ENCODE measurements at places on chromosomes 16 and 17. TPM values are rescaled to one million over a fixed set of nuclear protein-coding genes. Genes with fewer than 3 reads are reported as not detected.

The CCR7 gene
- total RNA-seq, result 571 TPM

The FAM171A2 gene
- 1.5 TPM for total RNA-seq

DNA sequence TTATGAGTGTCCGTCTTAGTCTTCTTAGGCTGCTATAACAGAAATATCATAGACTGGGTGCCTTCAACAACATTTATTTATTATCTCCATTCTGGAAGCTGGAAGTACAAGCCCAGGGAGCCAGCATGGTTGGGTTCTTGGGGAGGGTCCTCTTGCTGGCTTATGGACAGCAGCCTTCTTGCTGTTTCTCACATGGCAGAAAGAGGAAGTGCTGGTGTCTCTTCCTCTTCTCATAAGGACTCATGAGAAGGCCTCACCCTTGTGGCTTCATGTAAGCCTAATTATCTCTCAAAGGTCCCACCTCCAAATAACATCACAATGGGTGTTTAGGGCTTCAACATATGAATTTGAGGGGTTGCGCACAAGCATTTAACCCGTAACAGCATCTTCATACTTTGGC, 207.0 kb upstream of the COX10 start:
- no peak overlapping the region for H3K27ac ChIP-seq
- H3K4me3 ChIP-seq, result no peak overlapping the region
- peaks cover 9% of the 10 kb centered on the region for H3K36me3 ChIP-seq
- peaks cover 6% of the 10 kb centered on the region for H3K4me1 ChIP-seq
- no peaks in the 10 kb centered on the region for H3K27me3 ChIP-seq
- no peak for DNase-seq

DNA sequence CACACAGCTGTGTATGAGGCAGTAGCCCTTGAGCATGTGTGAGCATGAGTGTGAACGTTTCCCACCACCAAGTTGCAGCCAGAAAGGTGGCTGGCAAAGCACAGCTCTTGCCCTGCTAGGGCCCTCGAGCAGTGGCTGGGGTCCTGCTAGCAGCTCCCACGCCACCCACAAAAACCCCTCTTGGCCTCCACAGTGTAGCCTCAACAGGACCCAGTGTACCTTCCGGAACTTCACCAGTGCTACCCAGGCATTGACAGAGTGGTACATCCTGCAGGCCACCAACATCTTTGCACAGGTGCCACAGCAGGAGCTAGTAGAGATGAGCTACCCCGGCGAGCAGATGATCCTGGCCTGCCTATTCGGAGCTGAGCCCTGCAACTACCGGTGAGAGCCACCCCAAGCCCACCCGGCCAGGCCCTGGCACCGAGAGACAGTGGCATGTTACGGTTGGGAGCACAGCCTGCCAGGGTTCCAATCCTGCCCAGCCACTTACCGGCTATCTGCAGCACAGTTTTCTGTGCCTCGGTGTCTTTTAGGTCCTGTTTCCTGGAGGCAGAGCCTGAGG, 53.1 kb downstream of the SCNN1B start:
- H3K27ac ChIP-seq, result no peak overlapping the region
- no peak overlapping the region for H3K4me3 ChIP-seq
- DNase-seq, result no peak
- H3K4me1 ChIP-seq, result no peaks in the 10 kb centered on the region

The NOG gene
- 108 TPM for total RNA-seq

DNA sequence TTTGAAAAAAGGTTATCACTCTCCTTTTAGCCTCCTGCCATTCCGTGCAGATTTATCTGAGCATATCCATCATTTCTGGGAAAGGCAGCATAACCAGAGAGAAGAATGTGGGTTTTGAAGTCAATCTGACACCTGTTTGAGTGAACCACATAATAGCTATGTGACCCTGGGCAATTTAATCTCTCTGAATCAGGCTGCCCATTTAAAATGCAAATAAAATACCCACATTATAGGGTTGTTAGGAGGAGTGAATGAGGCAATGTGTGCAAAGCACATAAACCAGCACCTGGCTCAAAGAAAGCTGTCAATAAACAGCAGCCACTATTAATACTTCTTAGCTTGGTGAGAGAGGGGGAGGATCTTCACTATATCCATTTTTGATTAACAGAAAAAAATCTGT, 88.0 kb downstream of the CACNG1 start:
- DNase-seq, result no peak
- H3K27ac ChIP-seq, result no peak overlapping the region
- H3K36me3 ChIP-seq, result peaks cover 64% of the 10 kb centered on the region
- H3K4me1 ChIP-seq, result no peaks in the 10 kb centered on the region
- no peaks in the 10 kb centered on the region for H3K27me3 ChIP-seq

DNA sequence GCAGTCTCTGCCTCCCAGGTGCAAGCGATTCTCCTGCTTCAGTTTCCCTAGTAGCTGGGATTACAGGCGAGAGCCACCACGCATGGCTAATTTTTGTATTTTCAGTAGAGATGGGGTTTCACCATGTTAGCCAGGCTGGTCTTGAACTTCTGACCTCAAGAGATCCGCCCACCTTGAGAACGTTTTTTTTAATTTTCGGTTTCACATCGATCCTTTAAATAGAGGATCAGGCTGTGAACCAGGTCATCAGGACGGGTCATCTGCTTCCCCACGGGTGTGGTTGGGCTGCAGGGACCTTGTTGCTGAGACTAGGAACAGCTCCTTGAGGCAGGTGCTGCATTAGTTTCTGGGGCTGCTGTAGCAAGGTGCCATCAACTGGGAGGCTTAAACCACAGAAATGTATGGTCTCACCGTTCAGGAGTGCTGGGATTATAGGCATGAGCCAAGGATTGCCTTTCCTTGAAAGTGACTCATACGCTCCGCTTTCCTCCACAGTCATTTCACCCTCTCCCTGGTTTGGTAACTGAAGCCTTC, 7.9 kb upstream of the NAGPA start:
- no peaks in the 10 kb centered on the region for H3K27me3 ChIP-seq
- no peak overlapping the region for H3K4me3 ChIP-seq
- DNase-seq, result no peak
- peaks cover 1% of the 10 kb centered on the region for H3K4me1 ChIP-seq

The MARCHF10 gene
- 0.42 TPM for total RNA-seq

The PITPNM3 gene
- total RNA-seq, result 0.44 TPM

DNA sequence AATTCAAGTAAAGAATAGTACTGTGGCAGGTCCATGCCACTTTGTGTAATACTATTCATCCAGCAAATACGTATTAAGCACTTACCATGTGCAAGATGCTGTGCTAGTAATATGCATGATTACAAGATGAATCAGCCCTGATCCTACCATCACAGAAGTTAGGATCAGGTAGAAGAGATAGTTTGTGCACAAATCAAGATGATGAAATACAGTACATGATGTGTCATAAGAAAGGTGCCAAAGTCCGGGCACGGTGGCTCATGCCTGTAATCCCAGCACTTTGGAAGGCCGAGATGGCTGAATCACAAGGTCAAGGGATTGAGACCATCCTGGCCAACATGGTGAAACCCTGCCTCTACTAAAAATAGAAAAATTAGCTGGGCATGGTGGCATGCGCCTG, 10.9 kb downstream of the COG4 start:
- no peaks in the 10 kb centered on the region for H3K27me3 ChIP-seq
- no peak overlapping the region for H3K4me3 ChIP-seq
- peaks cover 8% of the 10 kb centered on the region for H3K4me1 ChIP-seq
- DNase-seq, result no peak
- H3K27ac ChIP-seq, result no peak overlapping the region

DNA sequence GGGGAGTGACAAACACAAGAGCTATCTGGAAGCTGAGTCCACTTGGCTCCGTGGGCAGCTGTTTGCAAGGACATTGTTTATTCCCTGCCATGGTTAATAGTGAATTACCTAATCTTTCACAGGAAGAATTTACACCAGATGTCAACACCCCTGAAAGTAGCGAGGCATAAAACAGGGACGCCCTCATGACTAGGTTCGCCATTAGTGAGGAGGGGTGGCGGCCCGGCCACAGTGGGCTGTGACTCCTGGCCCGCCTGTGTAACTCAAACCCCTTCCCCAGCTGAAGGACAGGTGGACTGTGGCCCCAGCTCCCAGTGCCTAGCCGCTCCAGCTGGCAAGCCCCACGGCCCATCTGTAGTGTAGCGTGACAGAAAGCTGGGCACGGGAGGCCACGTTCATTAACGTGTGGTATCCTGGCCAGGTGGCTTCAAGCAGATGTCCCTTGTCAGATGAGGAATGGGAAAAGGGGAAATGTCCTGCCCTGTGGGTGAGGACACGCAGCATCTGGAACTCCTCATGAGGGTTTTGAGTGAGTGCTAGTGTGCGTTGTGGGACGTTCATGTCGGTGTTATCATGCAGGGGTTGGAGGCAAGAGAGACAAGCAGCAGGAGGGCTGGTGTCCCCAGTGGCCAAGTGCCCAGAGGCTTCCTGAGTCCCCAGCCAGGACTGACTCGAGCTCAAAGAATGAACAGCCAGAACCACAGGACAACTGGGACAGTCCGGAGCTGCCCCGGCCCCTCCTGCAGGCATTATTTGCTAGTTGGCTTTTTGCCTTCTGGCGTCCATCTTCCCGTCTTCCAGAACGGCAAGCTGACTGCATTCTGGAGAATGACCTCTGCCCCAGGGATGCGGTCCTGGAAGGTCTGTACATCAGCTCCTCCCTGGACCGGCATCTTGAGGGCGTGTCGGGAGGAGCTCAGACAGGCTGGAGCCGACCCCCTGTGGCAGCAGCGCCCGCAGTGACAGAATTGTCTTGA, 19.2 kb downstream of the KDM8 start:
- H3K27me3 ChIP-seq, result no peaks in the 10 kb centered on the region
- H3K4me1 ChIP-seq, result peaks cover 27% of the 10 kb centered on the region
- H3K4me3 ChIP-seq, result no peak overlapping the region
- H3K27ac ChIP-seq, result peak overlapping the region; percentile 81
- H3K36me3 ChIP-seq, result peaks cover 8% of the 10 kb centered on the region
- no peak for DNase-seq

DNA sequence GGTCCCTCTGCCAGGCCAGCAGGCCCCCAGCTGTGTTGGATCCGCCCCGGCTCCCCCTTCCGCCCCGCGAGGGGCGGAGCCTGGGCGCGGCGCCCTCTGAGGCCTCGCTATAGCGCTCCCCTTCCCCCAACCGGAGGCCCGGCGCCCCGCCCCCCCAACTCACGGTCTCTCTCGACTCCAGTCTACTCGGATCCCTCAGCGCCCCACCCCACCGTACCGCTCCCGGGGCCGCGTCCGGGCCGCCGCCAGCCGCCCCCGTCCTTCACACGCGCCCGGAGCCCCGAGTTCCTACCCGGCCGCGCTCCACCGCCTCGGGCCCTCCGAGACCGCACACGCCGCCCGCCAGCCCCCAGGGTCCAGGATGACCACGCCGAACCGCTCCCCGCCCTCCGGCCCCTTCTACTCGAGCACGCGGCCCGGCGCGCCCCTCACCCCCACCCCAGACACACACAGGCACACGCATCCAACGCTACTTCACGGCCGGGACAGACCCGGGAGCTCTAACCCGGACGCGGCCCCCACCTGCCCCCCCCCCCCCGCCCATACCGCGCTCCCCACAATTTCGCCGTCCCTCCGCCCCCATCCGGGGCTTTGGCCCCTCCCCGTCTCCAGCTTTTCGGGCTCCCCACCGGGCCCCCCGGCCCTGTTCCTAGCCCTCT, 1.4 kb downstream of the PHF23 start:
- DNase-seq, result peak; percentile 80
- peak overlapping the region; percentile 99 for H3K27ac ChIP-seq
- peaks cover 70% of the 10 kb centered on the region for H3K4me1 ChIP-seq
- H3K36me3 ChIP-seq, result no peaks in the 10 kb centered on the region
- H3K27me3 ChIP-seq, result peaks cover 4% of the 10 kb centered on the region

The TEKT3 gene
- not detected for total RNA-seq

- DNase-seq, result no peak
- H3K27me3 ChIP-seq, result peaks cover 33% of the 10 kb centered on the region
- no peak overlapping the region for H3K4me3 ChIP-seq
- peaks cover 5% of the 10 kb centered on the region for H3K36me3 ChIP-seq
- H3K4me1 ChIP-seq, result no peaks in the 10 kb centered on the region
Observed at GRCh38 chr17:56536766-56537165, 56.7 kb upstream of the NOG start.

DNA sequence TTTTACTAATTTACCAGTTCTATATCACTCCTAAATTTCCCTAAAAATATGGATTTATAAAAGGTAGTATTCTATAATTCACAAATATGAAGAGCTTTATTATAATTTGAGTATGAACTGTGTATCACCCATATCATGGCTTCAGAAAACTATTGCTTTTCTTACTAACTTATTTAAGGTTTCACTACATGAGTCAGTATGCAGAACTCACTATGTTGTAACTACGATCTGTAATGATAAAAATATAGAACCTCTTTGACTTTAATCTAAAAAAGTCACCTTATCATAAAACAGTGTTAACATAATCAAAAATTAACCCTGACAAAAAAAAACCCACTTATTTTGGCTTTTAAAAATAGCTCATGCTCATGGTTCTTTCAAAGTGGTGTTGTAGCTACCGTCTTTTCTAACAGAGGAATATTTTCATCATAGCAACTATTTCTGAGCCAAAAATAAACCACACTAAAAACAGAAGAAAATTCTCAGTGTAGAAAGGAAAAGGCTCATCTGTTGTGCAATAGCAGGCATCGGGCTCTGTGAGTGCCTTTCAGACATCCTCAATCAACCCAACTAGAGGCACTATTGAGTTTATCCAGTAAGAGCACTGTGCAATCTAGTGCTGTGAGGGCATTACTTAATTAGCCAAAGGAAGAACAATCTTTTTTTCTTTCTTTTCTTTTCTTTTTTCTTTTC, 42.1 kb downstream of the ITGAM start:
- H3K27ac ChIP-seq, result no peak overlapping the region
- no peaks in the 10 kb centered on the region for H3K36me3 ChIP-seq
- H3K4me1 ChIP-seq, result peaks cover 3% of the 10 kb centered on the region

GRCh38 chr17:61583242-61583641, 7.8 kb downstream of the NACA2 start:
- no peaks in the 10 kb centered on the region for H3K4me1 ChIP-seq
- no peak overlapping the region for H3K4me3 ChIP-seq
- no peak for DNase-seq
- no peak overlapping the region for H3K27ac ChIP-seq

DNA sequence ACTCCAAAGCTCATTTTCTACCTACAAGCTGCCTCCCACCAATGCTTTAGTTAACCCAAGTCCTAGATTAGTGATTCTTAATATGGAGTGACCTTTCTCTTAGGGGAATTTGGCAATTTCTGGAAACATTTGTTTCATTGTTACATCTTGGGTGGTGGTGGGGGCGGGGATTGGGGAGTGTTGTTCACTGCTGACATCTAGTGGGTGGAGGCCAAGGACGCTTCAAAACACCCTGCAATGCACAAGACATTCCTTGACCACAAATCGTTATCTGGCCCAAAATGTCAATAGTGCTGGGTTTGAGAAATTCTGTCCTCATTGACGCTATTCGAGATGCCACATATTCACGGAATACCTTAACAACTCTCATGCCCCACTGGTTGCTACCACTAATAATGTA, 282.9 kb downstream of the RBFOX1 start:
- H3K4me1 ChIP-seq, result no peaks in the 10 kb centered on the region
- H3K36me3 ChIP-seq, result peaks cover 4% of the 10 kb centered on the region
- no peak overlapping the region for H3K27ac ChIP-seq
